NCI-H526 (cell line): ENCODE measurements at places on chromosomes 13 and 19.
A peak's percentile ranks its signal among the peaks of the same experiment; 100 is the strongest.

DNA sequence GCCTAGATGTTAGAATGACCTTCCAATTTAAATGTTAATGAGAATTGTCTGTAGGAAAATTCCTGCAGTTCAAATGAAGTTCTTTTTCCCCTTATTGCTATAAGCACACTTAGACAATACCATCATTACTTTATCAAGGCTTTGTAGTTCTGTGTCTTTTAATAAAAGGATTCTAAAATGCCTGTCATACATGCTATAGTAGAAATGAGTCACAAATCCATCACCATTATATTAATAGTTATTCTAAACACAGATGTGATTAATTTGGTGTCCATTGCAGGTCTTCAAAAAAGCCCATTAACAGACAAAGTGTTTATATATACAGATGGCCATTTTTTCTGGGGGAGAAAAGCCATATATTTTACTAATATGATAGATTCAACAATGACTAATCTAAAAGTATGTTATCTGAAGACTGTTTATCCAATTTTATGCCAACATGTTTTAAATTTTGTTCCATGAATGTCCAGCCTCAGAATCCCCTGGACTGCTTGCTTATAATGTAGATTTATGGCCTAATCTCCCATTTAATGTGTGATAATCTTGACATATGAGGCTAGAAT, 1678.3 kb upstream of the PCDH20 start:
- DNase-seq, result no peak

DNA sequence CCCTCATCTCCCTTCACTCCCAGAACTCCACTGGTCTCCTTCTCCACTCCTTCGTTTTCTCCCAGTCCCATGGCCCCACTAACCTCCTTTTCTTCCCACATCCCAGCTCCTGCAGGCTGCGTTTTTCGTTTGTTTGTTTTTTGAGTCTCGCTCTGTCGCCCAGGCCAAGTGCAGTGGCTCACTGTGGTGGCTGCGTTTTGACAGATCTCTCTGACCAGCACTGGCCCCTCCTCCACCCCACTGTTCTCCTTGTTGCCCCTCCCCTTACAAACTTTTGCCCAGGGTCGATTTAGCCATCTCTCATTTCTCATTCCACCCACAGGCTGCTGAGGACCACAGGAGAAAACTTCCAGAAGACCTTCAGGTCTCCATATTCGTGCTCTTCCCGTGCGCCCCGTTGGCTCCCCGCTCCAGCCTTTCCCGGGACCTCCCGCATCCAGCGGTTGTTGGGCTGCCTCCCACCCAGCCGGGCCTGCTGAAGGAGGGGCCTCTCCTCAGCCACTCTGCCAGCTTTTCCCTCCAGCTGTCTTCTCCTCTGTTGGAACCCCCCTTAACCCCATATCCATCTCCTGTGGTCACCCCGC, 40.6 kb upstream of the GJB6 start:
- DNase-seq, result no peak

DNA sequence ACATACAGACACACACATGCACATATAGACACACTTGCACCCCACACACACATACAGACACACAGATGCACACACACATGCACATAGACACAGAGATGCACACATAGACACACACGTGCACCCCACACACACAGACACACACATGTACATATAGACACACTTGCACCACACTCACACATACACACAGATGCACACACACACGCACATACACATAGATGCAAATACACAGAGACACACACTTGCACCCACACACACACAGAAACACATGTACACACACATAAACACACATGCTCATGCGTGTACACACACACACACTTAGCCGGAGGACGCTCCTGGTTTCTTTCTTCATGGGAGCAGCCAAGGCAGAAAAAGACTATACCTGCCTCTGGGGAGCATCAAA, 10.0 kb downstream of the COL4A2 start:
- DNase-seq, result no peak

GRCh38 chr13:26980099-26981031, 191.2 kb downstream of the USP12 start:
- DNase-seq, result no peak

GRCh38 chr13:75486146-75487062, 4.4 kb upstream of the TBC1D4 start:
- no peak for DNase-seq

DNA sequence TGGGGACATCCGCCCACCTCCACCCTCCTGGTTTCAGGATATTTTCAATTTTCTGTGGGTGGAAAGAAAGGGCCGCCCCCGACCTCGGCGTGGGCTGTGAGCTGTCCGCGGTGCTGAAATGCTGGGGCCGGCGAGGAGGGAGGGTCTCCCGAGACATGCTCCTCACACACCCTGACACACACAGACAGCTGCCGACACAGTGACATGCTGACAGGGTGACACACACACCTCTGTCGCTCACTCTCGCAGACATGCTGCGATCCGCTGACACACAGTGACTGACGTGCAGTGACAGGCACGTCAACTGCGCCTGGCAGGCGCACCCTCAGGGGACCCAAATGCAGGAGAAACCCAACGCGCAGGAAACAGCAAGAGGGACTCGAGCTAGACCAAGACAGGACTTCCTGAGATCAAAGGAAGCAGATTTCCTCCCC, 25.1 kb upstream of the MEIS3 start:
- DNase-seq, result no peak

DNA sequence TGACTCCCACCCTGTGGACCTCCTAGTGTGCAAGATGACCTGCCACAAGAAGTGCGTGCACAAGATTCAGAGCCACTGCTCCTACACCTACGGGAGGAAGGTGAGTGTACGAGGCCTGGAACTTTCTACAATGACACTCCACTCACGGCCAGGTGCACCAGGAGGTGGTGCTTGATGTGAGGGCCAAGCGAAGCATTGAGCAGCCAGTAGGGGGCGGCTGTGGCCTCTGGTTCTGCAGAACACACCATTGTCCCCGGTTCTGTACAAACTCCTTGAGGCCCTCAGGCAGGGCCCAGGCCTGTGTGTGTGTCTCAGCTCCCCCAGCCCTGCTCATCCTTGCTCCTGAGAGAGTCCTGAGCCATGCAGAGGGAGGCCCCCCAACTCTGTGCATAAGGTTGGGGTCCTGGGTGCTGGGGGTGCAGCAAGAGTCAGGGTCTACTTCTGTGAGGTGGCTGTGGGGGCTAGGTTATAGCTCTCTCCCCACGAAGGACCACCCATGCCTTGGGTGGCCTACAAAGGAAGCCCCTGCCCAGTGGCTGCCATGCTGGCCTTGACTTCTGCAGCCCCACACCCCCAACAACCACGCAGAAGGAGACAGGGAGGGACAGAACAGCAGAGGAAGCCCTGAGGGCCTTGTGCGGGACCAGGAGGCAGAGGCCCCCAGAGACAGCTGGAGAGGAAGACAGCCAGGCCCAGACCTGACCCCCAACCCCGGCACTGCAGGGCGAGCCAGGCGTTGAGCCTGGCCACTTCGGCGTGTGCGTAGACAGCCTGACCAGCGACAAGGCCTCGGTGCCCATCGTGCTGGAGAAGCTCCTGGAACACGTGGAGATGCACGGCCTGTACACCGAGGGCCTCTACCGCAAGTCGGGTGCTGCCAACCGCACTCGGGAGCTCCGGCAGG, 9.7 kb upstream of the USE1 start:
- DNase-seq, result peak; percentile 53

GRCh38 chr13:75092143-75092542, 389.8 kb downstream of the TBC1D4 start:
- DNase-seq, result no peak

- DNase-seq, result no peak
These were observed 35.8 kb upstream of the CEACAM21 start for GRCh38 chr19:41540041-41540695.

DNA sequence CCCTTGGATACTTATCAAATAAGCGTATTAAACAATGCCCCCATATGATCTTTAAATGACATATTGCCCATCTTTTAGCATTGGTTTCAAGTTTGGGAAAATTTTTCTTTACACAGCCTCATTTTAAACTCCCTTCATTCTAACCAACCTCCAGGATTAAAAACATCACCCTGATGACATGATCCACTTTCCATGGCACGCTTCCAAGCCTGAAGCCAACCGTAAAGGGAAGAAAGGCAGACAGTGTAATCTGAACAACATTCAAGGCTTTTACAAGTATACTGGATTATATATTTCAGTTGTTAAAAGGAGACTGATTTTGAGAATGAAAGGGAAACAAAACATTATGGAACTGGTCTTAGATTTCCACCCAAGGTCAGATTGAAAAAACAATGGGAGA, 1721.9 kb downstream of the OLFM4 start:
- DNase-seq, result no peak

- DNase-seq, result no peak
These were observed 5.1 kb downstream of the ZNF114 start for GRCh38 chr19:48274938-48275337.

- DNase-seq, result no peak
These were observed 11.1 kb downstream of the ATP4B start for GRCh38 chr13:113646921-113647340.
